ENCODE measurements at places on chromosomes 2 and 18. TPM values are rescaled to one million over a fixed set of nuclear protein-coding genes. Genes with fewer than 3 reads are reported as not detected.

GRCh38 chr2:5482929-5483331 lies 209.3 kb upstream of the SOX11 start:
- DNase-seq = no peak

DNA sequence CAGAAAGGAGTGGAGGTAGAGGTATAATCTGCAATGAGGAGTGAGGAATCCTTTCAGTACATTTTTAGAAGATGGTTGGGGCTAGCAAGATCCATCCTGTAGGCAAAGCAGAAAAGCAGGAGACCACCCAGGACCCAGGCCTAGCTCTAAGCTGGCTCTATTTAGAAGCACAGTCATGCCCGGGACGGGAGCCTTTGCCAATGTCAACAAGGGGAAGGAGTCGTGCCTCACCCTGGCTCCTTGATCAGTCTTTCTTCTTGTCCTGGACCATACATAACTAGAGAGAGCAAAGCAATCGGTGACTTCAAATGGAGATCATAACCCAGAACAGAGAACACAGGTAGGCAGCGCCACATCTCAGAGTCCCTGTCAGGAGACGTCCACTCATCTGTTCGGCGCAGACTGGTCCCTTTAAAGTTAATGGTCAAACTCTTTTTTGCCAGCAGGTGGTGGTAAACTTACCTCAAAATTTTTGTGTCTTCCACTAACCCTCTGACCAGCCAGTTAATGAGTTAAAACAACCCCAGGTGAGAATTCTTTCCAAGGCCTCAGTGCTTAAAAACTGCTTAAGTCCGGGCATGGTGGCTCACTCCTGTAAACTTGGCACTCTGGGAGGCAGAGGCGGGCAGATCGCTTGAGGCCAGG lies 8.0 kb downstream of the MC5R start:
- no peak for DNase-seq

- peak; percentile 33 for DNase-seq
Observed at GRCh38 chr2:60549928-60550177, 3.6 kb downstream of the BCL11A start.

DNA sequence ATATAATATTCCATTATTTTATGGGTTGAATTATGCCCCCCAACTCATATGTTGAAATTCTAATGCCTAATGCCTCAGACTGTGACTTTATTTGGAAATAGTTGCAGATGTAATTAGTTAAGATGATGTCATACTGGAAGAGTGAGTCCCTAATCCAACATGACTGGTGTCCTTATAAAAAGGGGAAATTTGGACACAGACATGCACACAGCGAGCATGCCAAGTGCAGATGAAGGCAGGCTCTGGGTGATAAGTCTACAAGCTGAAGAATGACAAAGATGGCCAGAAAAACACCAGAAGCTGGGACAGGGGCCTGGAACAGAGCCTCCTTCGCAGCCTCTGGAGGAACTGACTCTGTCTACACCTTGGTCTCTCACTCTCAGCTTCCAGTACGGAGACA lies 10.0 kb upstream of the ASAP2 start:
- no peak for DNase-seq

DNA sequence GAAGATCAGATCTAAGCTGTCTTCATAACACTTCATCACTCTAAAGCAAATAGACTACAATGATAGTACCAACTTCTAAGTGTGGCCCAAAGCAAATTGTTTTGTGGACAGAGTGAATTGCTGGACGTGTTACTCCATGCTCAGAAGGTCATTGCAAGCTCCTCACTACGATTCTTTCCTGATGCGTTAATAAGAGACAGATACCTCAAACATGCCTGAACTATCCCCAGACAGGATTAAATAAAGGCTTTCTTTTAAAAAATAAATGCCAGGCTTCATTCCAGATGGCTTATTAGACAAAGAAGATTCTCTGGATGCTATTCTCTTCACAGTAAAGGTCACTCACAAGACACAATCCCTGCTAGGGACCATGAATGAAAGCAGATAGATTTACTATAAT lies 621.2 kb downstream of the DCDC2C start:
- no peak for DNase-seq

The ZC3H6 gene
- 1.2 TPM for total RNA-seq

The RESP18 gene
- total RNA-seq = not detected

The COL5A2 gene
- 36.5 TPM for total RNA-seq

The SCN1A gene
- not detected for total RNA-seq

Measured in lung microvascular endothelial cell (primary cell).